A549 treated with RU486 at 1 μM for 4 hours (cell line): ENCODE measurements at places on chromosomes 2 and 18. TPM values are rescaled to one million over a fixed set of nuclear protein-coding genes. Genes with fewer than 3 reads are reported as not detected.

Gene DNAH7
- 0.56 to 1.7 TPM (median 1.0 TPM) in 5 replicates for total RNA-seq

Gene FAM228A
- total RNA-seq = not detected in 5 replicates

Gene ARHGAP15
- total RNA-seq = not detected in 5 replicates

Gene CELF4
- not detected in 5 replicates for total RNA-seq

Gene TLX2
- 0.22 to 0.45 TPM (median 0.34 TPM) in 5 replicates for total RNA-seq

Gene EFEMP1
- total RNA-seq = 31.1 to 51.4 TPM (median 40.9 TPM) in 5 replicates

Gene MYL1
- total RNA-seq = not detected in 5 replicates

Gene FBXO11
- 19.6 to 57.1 TPM (median 42.0 TPM) in 5 replicates for total RNA-seq

Gene NEB
- total RNA-seq = 0.17 to 0.47 TPM (median 0.37 TPM) in 5 replicates

Gene DYSF
- total RNA-seq = 0.56 to 0.81 TPM (median 0.67 TPM) in 5 replicates

Gene MAPRE3
- total RNA-seq = 12.3 to 16.4 TPM (median 14.0 TPM) in 5 replicates

Gene NR4A2
- 2.4 to 4.0 TPM (median 3.2 TPM) in 5 replicates for total RNA-seq

Gene REG1B
- total RNA-seq = not detected in 5 replicates

Gene KATNAL2
- total RNA-seq = 1.3 to 2.5 TPM (median 2.1 TPM) in 5 replicates

Gene FNDC4
- total RNA-seq = 2.1 to 5.5 TPM (median 4.2 TPM) in 5 replicates
